Stimulated activated CD4-positive, alpha-beta T cell treated with anti-CD3 and anti-CD28 coated beads, Interleukin-12 subunit alpha, Interleukin-12 subunit beta, amount 100 ng/mL, for 4 hours (primary cell): ENCODE measurements at places on chromosomes 4 and X.

GRCh38 chr4:100895556-100896197, 377.9 kb upstream of the EMCN start:
- no peak for DNase-seq

DNA sequence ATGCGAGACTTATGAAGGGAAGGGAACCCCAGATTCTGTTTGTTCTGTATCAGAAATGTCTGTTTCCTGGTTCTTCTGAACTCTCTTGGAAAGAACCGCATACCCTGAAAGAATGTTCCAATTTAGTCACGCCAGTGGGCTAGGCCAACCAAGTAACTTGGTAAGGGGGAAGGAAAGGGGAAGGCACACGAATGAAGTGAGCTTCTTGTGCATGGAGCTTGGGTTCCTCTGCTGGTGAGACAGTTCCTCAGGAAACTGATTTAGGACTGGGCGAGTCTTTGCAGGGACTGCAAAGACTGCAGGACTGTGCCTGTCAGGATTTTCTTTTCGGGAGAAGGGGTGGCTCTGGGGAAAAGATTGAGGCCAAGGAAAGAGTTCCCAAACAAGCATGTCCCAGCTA, 35.6 kb downstream of the FRMPD3 start:
- DNase-seq: no peak

- no peak for DNase-seq
Measured at GRCh38 chr4:13180701-13181100, 303.4 kb downstream of the RAB28 start.

DNA sequence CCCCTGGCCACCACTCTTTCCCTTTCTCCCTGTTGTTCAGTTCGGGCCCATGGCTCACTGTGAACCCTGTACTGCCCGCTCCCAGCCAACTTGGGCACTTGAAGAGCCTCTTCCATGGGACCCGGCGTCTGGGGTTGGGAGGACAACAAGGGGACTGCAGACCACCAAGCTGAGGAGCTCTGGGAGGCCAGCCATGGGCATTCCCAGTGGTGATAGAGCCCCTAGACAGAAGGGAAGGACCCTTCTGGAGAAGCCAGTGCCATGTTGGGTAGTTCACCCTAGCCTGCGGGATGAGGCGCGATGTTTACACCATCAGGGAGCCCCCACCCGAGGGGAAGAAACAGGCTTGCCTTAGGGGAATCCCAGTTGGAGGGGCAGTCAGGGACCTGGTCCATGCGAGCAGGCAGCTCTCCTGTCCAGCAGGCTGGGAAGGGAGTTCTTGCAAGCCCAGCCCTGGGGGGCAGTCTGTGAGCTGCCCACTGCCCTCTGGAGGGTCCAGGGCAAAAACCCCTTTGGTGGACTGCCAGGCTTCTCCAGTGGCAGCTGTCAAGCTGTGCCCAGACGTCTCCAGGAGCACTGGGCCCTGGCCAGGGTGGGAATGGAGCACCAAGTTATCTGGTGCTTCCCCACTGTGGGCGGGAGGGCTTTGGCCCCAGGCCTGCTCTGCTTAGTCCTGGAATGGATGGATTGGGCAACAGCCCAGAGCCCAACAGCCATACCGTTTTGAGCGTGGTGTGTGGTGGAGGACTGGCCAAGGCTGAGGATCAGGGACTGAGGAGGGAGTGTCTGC, 23.7 kb upstream of the UBA1 start:
- no peak for DNase-seq

GRCh38 chr4:173529477-173530325, at the start of gene HAND2:
Gene HAND2 (minus strand): TSS chr4:173530229. CDS start chr4:173529289, 940 bp downstream.
- no peak for DNase-seq

DNA sequence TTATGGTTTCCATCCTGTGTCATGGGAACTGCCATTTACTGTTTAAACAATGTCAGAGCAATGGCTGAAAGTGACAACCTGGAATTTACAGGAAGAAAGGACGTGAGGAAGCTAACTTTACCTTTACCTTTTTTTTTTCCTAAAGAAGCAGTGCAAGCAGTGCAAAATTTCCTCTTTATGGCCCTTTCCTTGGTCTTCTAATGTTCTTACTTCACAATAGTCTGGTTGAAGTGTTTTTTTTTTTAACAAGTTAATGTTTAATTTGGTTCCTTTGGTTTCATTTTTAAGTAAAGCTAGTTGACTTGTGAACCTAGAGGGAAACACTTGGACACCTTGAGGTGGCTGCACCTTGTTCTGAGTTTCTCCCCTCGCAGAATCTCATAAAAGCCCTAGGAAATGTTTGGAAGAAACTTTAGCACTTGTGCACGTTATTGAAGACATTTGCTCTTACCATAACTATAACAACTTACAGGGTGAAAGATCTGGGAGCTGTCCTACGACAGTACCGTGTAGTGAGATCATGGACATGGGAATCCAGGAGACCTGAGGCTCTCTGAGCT, 1.8 kb downstream of the SGMS2 start:
- DNase-seq: no peak

- no peak for DNase-seq
Measured at GRCh38 chr4:113773756-113774155, 12.2 kb upstream of the CAMK2D start.

DNA sequence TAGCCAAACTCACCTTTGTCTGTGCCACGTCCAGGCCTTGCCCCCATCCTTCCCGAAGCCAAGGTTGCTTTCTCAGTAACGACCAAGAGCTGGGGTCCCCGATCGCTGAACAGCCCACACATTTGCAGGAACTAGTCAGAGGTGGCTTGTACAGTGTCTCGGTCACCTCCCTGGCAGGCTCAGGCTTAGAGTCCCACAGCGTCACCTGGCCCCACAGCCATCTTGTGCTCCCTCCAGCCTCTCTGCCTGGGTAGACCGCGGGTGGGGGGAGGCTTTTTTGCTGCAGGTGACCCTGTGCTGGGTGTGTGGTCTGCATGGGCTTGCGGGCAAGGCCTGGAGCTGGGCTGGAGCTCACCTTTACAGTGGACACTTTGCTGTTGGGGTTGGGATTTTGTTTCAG, 60.2 kb downstream of the PSAPL1 start:
- DNase-seq: no peak

- no peak for DNase-seq
Measured at GRCh38 chr4:68592673-68593072, 16.6 kb upstream of the UGT2B17 start.

DNA sequence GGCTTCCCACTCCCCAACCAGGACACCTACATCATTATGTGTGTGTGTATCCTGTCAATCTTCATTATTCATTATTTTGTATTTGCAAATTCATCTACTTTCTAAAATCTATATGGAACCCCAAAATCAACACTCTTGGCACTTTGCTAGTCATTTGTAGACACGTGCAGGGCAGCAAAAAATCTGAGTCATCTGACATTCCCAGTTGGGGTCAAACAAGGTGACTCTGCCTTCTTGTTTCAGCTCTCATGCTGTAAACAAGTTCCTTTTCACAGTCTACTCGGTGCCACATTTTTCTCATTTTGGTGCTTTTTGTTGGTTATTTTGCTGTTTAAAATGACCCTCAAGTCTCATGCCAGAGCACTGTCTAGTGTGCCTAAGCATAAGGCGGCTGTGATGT, 5.9 kb downstream of the MRFAP1L1 start:
- no peak for DNase-seq

- no peak for DNase-seq
Measured at GRCh38 chr4:132564920-132565319, 584.2 kb upstream of the PCDH10 start.

DNA sequence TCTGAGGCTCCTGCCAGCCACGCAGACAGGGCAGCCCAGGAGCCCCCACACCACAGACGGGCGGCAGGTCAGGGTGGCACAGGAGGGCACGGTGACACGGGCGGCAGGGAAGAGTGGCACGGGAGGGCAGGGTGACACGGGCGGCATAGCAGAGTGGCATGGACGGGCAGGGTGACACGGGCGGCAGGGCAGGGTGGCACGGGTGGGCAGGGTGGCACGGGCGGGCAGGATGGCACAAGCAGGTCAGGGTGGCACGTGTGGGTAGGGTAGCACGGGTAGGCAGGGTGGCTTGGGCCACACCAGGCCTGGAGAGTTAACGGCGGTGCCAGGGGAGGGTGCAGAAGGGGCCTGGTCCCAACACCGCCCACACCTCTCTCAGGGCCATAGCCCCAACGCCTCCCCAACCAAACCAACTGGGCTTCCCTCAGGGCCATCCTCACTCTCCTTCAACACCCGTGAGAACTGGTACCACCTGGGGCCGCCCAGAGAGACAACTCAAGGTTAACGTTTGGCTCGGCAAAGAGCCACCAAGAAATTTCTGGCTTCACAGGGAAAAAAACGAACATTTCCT, 3.4 kb downstream of the CTBP1 start:
- no peak for DNase-seq

- DNase-seq: no peak
Measured at GRCh38 chrX:20739038-20739745, 472.5 kb upstream of the RPS6KA3 start.

- DNase-seq: no peak
Measured at GRCh38 chrX:46712764-46713163, 46.2 kb downstream of the SLC9A7 start.

- no peak for DNase-seq
Measured at GRCh38 chr4:1469607-1470392, 63.6 kb upstream of the NKX1-1 start.

- no peak for DNase-seq
Measured at GRCh38 chrX:113059714-113060113, 219.1 kb upstream of the AMOT start.

DNA sequence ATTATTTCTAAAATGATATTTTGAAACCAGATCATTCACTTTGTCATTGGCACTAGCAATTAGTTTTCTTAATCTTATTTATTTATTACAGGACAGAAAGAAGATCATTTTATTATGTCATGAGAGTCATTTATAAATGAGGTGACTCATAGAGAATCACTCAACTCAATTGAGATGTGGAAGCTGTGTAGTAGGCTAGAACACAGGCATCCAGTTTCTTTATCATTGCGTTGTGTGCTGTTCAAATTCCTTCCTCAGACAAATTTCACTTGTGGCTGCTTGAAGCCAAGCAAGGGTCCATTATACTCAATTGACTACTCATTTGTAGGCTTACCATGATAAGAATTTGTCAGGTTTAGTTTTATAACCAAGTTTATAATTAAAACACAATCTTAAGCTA, 87.6 kb downstream of the MRPL1 start:
- no peak for DNase-seq

- no peak for DNase-seq
Measured at GRCh38 chr4:26837993-26838842, 22.4 kb upstream of the STIM2 start.

DNA sequence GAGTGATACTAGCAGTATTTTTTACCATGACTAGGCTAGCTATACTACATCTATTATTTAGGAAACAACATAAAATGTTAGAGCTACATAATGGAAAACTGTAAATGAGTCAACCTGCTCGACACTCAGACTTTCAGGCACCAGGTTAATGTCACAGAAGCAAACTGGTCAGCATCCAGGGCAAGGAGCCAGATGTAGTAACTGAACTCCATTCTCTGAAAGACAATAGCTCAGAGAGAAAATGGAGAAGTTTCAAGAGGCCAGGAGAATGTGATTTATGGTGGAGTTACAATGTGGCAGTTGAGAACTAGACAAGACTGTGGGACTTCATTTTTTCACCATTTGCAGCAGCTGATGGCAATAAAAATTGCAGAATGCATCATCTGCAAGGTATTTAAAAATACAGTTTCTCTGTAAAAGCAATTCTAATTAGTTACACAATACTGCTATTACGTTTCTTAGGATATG, 342.7 kb upstream of the PABPC4L start:
- DNase-seq: no peak

GRCh38 chr4:73872316-73873108, 3.3 kb downstream of the CXCL1 start:
- no peak for DNase-seq

DNA sequence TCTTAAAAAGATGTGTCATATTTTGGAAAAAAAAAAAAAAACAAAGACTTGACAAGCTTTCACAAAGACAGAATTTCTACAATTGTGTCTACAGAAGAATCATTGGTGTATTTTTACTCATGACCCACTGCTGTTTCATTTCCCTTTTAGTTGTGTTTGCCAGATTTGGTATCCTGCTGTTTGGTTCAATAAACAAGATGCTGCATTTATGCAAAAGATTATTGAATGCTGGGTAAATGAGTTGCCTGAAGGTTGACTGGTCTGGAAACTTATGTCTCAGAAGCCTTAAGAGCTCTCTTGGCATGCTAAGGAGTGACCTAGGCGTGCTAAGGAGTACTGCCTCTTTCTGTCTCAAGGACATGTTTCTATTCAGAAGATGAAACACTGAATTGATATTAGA, 64.9 kb upstream of the NPY2R start:
- no peak for DNase-seq

DNA sequence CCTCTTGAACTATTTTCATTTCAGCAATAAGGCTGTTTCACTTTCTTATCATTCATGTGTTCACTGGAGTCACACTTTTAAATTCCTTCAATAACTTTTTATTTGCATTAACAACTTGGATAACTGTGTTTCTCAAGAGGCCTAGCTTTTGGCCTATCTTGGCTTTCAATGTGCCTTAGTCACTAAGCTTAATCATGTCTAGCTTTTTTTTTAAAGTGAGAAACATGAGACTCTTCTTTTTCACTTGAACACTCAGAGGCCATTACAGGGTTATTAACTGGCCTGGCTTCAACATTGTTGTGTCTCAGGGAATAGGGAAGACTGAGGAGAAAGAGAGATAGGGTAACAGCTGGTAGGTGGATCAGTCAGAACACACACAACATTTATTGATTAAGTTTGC, 64.0 kb upstream of the VCX2 start:
- no peak for DNase-seq

DNA sequence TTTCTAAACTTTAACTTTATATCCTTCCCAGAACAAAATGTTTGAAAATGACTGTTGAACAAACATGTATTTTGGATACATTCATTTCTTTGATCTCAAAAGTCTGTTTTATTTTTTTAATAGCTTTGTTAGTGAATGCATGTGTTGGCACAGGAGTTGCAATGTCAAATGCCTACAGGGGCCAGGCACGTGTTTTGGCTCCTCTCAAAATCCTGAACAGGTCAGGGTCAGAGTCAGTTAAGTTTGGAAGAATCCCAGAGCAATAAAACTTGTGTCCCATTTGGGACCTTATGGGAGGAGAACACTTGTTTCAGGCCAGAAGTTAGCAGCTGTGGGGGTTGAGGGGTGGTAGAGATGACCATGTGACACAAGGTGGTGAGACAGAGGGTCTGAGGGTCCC, 29.0 kb upstream of the CCDC110 start:
- no peak for DNase-seq

DNA sequence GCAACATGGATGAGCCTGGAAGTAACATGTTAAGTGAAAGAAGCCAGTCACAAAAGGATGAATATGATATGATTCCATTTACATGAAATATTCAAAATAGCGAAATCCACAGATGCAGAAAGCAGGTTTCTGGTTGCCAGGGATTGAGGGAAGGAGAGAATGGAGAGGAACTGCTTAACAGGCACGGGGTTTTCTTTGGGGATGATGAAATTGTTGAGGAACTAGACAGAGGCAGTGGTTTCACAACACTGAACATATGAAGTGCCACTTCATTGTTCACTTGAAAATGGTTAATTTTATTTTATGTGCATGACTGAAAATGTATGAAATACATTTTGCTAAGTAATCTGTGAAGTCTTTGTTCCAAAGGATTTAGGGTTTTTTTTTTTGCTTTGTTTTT, 182.5 kb upstream of the TBL1X start:
- no peak for DNase-seq

GRCh38 chrX:13029887-13030771, 14.3 kb downstream of the FAM9C start:
- no peak for DNase-seq
